ENCODE measurements at places on chromosomes 13 and 19.

DNA sequence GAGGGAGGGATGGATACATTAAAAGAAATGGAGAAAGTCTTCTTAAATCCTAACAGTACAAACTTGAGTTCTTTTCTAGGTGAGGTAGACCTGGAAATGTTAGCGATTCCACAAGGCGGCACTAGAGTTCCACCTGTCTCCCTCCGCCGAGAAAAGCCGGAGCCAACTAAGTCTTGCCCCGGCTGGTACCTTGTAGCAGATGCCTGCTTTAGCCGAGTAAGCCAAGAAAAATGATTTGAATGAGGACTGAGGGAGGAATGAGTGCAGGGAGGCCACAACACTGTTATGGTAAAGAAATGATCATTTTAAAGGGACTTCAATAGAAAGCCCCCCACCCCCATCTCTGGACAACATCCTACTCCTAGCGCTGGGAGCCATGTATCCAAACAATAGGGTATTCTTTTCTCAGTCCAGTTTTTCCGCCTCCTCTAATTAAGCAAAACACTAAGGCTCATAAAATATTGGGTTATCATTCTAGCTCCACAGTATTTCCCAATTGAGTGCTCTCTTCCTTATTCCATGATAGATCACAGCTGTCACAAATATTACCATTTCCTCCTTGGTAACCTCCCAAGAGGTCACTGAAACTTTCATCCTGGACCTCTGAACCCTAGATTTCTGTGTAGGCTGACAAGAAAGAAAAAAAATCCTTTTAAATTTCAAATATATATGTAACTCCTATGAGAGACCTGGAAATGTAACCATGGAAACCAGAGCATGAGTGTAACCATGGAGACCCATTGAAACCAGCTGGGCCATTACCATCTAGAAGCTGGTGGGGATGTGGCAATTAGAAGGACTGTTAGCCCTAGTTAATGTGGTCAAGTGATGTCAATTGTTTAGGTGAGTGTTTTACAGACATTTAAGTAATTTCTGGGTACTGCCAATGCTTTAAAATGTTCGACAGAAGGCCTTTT, 58.3 kb downstream of the GPALPP1 start:
- DNase-seq, result peak; percentile 62

GRCh38 chr19:52936954-52937325, 13.7 kb upstream of the ZNF888 start:
- no peak for DNase-seq

DNA sequence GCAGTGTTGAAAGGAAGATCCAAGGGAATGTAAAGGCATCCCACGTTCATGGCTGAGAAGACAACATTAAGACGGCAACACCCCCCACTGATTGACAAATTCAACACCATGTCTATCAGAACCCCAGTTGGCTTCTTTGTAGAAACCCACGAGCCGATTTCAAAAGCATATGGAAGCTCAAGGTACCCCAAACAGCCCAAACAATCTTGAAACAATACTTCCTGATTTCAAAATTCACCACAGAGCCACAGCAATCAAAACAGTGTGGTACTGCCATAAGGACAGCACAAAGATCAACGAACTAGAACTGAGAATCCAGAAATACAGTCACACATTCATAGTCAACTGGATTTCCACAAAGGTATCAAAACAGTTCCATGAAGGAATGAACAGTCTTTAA, 6.2 kb downstream of the MIER2 start:
- DNase-seq, result no peak

DNA sequence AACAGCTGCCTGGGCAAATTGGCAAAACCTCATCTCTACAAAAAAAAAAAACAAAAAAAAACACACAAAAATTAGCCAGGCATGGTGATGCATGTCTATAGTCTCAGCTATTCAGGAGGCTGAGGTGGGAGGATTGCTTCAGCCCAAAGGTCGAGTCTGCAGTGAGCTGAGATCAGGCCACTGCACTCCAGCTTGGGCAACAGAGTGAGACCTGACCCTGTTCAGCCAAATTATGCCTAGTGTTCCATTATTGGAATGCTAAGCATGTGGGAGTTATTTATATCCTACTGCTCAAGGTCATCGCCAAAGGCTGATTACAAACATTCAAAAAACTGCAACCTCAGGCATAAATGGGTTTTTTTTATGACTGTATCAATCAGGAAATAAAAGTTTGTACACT, 1251.0 kb upstream of the PCDH9 start:
- no peak for DNase-seq

GRCh38 chr19:46980761-46981160, 38.9 kb upstream of the NPAS1 start:
- DNase-seq, result no peak

DNA sequence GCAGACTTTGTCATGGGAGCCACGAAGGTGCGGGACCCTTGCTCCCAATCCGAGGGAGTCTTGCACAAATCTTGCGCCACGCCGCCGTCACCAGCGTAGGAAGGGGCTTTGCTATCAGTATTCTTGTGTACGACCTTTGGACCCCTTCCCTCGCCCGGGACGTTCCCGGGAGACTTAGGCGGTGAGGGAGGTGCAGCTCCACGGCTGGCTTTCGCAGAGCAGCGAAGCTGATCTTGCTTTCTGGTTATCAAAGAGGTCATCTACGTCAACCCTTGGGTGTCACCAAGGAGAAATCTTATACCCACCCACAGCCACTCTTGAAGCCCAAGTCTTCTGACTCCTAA, 583 bp downstream of the TECR start:
- DNase-seq, result no peak

- no peak for DNase-seq
Observed at GRCh38 chr13:111251646-111252445, 68.6 kb upstream of the TEX29 start.

- no peak for DNase-seq
Observed at GRCh38 chr13:50425772-50426171, 410.5 kb downstream of the KCNRG start.

- no peak for DNase-seq
Observed at GRCh38 chr13:21219036-21219381, 42.6 kb downstream of the MRPL57 start.

GRCh38 chr13:40657951-40658350, 8.5 kb downstream of the FOXO1 start:
- no peak for DNase-seq

DNA sequence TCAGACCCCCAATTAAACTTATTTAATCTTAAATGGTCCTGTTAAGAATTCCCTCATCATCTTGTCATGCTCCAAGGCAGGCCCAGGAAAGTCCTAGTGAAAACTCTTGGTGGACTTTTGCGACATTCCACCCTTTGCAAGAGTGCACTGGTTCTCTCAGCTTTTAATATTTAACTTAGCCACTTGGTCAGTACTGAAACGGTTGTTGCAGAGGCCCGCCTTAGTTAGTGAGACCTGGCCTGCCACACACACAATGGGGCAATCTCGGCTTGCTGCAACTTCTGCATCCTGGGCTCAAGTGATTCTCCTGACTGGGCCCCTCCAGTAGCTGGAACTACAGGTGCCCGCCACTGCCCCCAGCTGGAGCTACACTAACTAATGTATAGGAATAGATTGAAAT, 1366.0 kb downstream of the UQCRFS1 start:
- DNase-seq, result no peak

GRCh38 chr13:28355046-28355821, 139.7 kb downstream of the FLT1 start:
- no peak for DNase-seq

Measured in T-helper 1 cell (primary cell).